ENCODE measurements at places on chromosomes 2 and 18. TPM values are rescaled to one million over a fixed set of nuclear protein-coding genes. Genes with fewer than 3 reads are reported as not detected.

The SERPINB11 gene
- not detected for polyA plus RNA-seq

The NYAP2 gene
- 0.17 TPM for polyA plus RNA-seq

The NT5C1B gene
- polyA plus RNA-seq: 1.5 TPM

The SDC1 gene
- 22.2 TPM for polyA plus RNA-seq

The SLC9A2 gene
- 8.0 TPM for polyA plus RNA-seq

The SPATA3 gene
- not detected for polyA plus RNA-seq

The UPP2 gene
- polyA plus RNA-seq: 11.2 TPM

DNA sequence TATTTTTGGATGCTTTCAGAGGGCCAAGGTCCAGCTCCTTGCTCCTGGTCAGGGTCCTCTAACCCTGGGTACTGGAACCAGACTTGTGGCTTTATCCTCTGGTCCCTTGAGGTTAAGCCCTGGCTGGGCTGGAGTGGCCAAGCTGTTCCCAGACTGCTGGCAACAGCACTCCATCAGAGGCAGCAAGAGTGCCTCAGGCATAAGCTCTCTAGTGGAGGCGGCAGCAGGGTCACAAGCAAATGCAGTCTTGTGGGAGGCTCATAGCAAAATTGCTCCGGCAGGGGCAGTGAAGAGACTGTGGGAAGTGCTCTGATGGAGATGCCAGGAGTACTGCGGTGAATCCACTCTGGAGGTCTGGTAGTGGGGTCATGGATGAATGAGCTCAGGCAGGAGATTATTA is 128.9 kb upstream of the OTOS start:
- no peak for DNase-seq

GRCh38 chr2:207155516-207156444 is 10.0 kb downstream of the KLF7 start:
- DNase-seq: no peak

GRCh38 chr18:13500869-13501542 is 225.4 kb downstream of the FAM210A start:
- no peak for DNase-seq

- no peak for DNase-seq
Observed at GRCh38 chr2:127879899-127880298, 5.9 kb downstream of the AMMECR1L start.

GRCh38 chr2:150335596-150335995 is 151.9 kb downstream of the RND3 start:
- DNase-seq: no peak

DNA sequence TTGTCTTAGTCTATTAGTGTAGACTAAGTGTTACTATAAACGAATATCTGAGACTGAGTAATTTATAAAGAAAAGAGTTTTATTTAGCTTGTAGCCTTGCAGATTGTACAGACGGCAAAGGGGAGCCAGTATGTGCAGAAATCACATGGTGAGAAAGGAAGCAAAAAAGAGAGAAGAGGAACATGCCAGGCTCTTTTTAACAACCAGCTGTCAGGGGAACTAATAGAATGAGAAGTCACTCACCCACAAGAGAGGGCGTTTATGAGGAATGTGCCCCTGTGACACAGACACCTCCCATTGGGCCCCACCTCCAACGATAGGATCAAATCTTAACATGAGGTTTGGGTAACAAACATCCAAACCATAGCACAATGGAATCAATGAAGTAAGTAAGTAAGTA is 20.6 kb upstream of the ZNF804A start:
- no peak for DNase-seq

DNA sequence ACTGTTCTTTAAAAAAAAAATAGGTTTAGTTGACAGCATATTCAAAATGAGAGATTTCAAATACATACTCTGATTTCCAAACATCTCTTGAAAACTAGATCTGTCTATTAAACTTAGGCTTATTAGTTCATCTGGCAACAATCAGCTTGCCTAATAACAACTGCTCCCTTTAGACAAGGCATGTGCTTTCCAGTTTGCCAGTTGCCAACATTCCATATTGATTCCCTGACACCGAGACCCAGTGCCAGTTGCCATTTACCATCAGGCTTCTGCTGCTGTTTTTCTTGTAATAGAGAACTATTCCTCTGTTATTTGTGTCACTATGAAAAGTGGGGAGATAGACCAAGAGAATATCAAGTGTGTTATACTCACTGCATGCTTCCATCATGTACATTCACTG is 256.0 kb downstream of the C1D start:
- no peak for DNase-seq

GRCh38 chr2:9618410-9618809 is 12.4 kb downstream of the YWHAQ start:
- DNase-seq: no peak

GRCh38 chr2:135822855-135823254 is 14.1 kb downstream of the LCT start:
- no peak for DNase-seq

DNA sequence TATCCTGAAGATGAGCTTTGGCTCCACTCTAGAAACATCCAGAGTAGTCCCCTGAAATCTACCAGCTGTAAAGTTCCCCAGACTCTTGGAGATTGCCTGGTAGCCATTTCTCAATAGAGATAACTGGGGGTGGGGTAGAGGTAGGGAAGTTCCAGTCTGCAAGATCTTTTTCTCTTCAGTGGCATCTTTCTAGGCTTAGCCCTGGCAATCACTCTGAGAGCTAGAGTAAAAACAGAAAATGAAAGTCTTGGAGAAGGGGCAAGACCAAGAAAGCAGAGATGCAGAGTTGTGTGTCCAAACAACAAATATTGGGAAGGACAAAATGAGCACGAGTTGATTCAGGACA is 41.8 kb upstream of the LCLAT1 start:
- no peak for DNase-seq

DNA sequence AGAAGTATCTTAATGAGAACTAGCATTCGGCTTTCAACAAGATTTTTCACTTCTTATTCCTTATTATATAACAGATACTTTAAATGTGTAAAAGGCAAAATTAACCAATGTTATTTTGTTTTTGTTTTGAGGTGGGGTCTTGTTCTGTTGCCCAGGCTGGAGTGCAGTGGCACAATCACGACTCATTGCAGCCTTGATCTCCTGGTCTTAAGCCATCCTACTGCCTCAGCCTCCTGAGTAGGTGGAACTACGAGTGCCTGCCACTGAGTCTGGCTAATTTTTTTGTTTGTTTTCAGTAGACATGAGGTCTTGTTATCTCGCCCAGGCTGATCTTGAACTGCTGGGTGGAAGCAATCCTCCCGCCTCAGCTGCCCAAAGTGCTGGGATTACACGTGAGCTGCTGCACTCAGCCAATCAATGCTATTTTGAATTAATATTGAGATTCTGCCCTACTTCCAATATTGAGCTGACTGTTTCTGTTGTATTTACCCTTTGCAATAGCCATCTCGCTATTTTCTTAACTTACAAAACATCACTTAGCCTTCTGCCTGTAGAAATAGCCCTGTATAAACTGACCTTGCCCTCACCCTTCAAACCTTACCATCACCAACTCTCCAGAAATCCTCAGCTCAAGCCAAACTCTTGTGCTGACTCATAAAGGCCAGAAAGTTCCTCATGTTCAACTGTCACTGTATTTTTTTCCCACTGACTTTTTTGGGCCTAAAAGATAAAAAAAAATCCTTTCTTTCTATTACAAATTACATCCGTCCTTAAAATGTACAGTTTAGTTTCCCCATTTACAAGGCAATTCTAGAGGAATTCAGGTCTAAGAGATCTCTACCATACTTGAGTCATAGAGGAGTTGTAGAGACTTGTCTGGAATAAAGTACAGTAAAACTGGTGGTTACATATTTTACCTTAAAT is 94.3 kb downstream of the OLA1 start:
- DNase-seq: no peak
